Activated CD4-positive, alpha-beta T cell treated with anti-CD3 and anti-CD28 coated beads, Interleukin-2, amount 50 U/mL, for 24 hours (primary cell): ENCODE measurements at places on chromosomes 11 and 22.

- DNase-seq, result no peak
Measured at GRCh38 chr11:11137339-11137738, 215.7 kb downstream of the CSNK2A3 start.

- DNase-seq, result peak; percentile 30
Measured at GRCh38 chr22:35582861-35583670, 34.1 kb downstream of the MB start.

DNA sequence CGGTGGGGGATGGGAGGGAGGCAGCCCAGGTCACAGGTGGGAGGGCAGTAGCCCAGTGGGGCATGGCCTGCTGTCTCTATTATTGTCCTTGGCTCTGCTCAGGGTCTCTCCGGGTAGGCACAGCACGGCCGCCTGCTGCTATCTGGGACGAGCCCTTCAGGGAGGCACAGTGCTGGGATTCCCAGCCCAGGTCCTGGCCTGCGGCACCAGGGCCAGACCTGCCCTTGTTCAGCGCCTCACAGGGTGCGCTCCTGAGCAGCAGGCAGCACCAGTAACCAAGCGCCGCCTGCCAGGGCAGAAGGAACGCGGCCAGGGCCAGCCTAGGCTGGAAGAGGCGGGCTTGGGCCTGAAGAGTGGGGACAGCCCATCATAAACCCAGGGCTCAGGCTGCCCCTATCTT lies 151.0 kb downstream of the MPPED1 start:
- no peak for DNase-seq

- no peak for DNase-seq
Measured at GRCh38 chr22:33076343-33076742, 18.2 kb upstream of the SYN3 start.

- DNase-seq, result no peak
Measured at GRCh38 chr11:98536023-98536422, 484.7 kb upstream of the CNTN5 start.

GRCh38 chr11:93515441-93516025 lies 27.7 kb downstream of the SMCO4 start:
- no peak for DNase-seq

DNA sequence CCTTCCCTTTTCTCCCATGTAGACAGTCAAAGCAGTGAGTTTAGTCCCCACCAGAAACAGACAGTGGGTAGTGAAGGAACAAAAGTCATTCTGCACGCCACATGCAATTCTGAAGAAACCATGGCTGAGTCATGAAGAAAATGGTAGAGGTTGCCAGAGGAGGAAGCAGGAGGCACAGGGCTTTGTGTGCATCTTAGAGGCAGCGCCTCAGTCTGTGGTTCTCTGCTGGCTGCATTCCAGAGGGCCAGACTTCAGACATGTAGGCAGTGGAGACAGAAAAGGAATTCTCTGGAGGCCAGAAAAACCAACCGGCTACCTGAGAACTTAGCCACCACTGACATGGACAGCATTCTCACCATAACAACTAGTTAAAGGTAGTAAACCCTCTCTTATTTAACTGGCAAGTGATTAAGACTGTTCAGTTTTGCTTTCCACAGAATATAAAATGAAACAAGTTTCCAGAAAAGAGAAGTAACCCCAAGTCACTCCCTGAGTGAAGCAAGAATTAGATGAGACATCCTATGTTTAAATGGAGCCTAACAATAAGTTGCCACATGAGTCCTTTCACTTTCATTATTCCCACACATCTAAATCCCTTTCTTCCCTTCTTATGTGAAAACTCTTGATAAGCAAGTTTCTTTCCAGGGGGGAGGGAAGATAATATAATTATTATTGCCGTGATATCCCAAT lies 556.1 kb downstream of the SOX6 start:
- DNase-seq, result no peak

DNA sequence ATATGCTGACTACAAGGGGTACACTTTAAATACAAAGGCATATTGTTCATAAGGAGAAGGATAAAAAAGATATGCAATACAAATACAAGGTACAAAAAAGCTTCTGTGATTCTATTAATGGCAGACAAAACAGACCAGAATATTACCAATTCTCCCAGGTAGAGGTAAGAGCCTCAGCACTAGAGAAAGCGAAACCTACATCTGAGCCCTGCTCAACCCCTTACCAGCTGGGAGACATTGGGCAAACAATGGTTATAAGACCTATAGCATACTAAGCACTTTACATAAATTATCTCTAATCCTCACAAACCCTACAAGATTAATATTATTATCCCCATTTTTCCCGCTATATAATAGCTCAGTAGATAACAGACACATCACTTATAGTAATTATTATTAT lies 41.2 kb upstream of the LRRC55 start:
- DNase-seq, result no peak

DNA sequence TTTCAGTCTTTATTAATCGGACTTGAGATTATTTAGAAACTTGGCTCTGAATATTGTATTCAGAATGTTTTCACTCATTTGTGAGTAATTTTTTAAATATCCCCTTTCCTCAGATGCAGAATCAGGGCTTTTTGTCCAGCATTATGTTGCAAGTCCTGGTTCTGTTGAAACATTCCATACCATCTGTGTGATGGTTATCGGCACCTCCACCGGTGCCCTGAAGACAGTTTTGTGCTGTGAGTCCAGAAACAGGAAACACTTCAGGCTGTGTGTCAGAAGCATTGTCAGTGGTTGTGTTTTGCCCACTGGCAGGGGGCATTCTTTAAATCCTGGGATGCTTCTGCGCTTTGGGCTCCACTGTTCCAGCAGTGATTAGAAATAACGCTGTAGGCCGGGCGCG lies 20.4 kb downstream of the CDPF1 start:
- no peak for DNase-seq

GRCh38 chr22:41659941-41660340 lies 28.7 kb downstream of the SNU13 start:
- DNase-seq, result no peak

DNA sequence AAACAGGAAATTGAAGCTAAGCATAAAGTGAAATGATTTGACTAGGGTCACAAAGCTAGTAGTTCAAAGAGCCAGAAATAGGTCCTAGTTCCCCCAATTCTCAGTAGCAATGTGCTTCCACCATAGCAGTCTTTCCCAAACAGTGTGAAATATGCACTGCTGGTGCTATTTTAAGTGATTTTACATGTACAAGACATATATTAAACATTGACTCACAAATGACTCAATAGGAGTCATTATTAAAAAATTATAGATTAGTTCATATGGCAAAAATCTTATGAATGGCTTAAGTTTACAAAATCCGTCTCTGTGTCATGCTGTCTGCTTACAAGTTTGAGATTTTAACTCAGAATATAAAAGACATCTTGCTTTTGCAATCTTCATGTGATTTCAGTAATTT lies 21.4 kb downstream of the KIF18A start:
- DNase-seq, result no peak

DNA sequence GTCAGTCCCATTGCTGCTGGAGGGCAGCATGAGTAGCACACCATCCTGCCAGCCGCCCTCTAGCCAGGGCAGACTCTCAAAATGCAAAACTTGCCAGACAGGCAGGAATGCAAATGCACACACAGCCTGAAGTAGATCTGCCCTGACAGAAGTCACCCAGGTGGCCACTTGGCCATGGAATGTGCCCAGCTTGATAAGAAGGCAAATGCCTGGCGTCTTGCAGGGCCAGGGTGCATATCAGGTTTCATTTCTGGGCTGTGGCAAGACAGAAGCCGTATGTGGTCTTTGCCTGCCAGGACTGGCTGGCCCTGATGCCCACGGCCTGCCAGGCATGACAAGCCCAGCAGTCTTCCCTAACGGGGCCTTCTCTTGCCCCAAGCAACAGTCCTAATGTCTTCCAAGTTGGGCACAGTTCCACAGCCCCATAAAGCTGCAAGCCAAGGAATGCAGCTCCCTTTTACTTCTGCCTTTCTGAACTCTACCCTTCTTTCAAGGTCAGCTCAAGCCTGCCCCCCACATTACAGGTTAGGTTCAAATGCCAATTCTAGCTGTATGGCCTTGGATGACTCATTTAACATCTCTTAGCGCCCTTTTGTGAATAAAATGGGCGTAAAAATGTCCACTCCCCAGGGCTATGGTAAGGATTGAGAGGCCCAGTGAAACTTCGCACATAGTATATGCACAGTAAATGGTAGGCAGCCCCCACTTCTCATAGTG lies 29.7 kb downstream of the POU2AF3 start:
- DNase-seq, result no peak

DNA sequence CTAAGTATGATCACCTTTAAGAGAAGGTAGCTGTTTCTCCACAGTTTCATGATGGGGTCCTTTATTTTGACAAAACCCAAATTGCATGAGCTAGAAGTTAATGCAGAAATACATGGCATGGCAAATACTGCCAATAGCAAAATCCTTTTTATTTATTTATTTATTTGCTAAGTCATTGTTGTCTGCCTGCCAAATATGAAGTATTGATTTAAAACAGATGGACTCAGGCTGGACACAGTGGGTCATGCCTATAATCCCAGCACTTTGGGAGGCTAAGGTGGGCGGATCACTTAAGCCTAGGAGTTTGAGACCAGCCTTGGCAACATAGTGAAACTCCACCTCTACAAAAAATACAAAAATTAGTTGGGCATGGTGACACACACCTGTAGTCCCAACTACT lies 52.4 kb downstream of the LARGE2 start:
- no peak for DNase-seq

GRCh38 chr11:71432761-71433647 lies 15.2 kb downstream of the DHCR7 start:
- no peak for DNase-seq

DNA sequence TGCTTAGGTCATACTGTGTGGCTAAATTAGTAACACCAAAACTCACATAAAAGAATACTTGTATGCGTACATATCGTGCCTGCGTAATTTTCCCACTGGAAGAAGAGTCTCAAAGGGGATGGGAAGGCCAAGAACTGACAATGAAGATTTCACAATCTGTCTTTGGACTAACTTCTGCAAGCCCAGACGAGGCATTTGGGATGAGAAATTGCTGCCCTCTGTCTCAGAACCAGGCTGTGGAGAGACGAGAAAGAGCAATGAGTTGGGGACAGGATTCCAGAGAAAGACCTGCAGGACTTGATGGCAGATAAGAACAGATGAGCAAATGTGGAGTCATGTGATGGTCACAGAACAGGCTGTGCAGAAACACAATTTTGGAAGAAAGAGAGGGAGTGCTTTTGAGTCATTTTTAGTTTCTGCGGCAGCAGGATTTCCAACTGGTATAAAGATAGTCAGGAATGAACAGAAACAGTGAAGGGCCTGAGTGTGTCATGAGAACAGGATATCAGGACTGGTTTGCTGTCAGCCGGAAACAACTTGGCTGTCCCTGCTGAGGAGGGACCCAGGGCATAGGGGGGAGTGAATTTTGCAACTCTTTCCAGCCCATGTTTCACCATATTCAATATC lies 82.7 kb upstream of the CTSC start:
- DNase-seq, result no peak

DNA sequence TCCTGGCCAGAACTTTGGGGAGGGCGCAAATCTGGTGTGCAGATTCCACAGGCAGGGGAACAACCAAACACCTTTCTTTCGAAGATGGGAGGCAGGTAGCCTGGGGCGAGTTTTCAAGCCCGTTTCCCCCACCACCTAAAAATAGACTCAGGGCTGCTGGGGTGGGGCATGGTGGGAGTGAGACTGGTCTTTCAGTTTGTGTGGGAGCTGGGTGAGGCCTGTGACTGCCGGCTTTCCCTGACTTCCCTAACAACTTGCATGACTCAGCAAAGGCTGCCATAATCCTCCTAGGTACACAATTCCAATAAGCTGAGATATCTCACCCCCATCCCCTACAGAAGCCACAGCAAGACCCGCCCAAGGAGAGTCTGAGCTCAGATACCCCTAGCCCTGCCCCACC lies 4.3 kb upstream of the OR5B12 start:
- DNase-seq, result no peak

DNA sequence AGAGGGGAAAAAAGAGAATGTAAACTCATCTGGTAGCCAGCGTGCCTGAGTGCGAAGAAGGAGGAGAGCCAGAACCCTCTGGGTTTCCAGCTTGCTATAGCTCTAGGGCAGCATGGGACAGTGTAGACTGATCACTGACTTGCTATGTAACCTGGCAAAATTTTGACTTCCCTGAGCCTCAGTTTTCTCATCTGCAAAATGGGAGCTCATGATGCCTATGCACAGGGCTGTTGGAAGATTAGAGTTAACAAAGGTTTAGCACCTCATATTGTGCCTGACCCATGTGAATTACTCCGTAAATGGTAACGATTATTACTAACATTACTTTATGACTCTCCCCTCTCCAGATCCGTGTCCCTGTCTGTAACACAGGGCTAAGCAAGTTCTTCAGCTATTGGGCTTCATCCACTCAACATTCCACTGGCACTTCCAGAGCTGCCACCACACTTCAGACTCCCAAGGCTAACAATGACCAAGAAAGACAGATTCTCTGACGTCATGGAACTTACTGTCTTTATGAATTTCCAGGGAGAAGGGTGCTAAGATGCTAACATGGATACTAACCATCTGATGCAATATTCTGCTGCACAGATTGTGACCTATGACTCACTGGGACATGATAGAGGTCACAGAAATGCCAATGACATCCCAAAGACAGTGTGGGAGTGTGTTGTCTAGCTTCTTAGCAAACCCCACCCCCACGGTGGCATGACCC lies 195.2 kb downstream of the TRIM29 start:
- no peak for DNase-seq

DNA sequence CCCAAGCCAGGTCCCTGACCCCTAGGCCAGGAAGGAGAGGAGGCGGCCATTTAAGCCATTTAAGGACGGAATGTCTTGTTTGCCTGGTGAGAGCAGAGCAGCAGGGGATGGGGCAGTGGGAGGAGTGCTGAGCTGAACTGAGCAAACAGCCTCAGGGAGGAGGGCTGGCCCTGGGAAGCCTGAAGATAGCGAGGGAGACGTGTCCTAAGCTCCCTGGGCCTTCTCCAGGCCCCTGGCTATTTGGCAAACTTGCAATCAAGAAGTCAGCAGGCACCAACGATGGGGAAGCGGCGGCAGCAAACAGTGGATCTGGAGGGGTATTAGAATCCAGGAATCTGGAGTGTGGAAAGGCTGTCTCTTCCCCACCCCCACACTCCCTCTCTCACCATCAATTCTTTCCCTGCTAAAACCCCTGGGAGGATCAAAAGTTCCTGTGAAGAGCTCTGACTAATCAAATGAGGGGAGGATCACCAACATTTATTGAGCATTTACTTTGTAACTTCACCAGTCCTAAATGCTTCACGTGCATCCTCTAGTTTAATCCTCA lies 8.8 kb downstream of the BCL9L start:
- DNase-seq, result no peak

GRCh38 chr11:120215634-120216033 lies 4.8 kb downstream of the OAF start:
- DNase-seq, result no peak

GRCh38 chr22:21741790-21742189 lies 6.2 kb upstream of the YPEL1 start:
- no peak for DNase-seq

- no peak for DNase-seq
Measured at GRCh38 chr22:25485626-25486545, 78.6 kb upstream of the GRK3 start.

DNA sequence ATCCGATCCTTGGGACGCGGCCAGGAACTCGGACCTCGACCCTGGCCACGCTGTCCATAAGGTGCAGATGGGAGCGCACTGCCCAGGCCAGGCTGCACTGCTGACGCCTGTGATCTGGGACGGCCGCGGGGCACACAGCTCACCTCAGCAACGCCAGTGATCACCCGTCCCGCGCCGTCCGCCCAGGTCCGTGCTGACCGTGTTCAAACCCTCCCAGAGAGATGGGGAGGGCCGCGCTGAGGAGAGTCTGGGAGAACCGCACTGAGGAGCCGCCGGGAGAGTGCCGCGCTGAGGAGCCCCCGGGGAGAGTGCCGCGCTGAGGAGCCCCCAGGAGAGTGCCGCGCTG lies 636 bp downstream of the KCNQ1OT1 start:
- DNase-seq, result no peak
